Purkinje cell (primary cell): ENCODE measurements at places on chromosomes 5 and 9. TPM values are rescaled to one million over a fixed set of nuclear protein-coding genes. Genes with fewer than 3 reads are reported as not detected.

The CDX1 gene
- not detected in 2 replicates for polyA plus RNA-seq

The PDZD2 gene
- 12.9 and 18.0 TPM in 2 replicates for polyA plus RNA-seq

The SHISAL2B gene
- polyA plus RNA-seq, result not detected in 2 replicates

The MUSK gene
- not detected in 2 replicates for polyA plus RNA-seq

The PCDHA1 gene
- 5.3 and 10.1 TPM in 2 replicates for polyA plus RNA-seq

The SLC22A5 gene
- polyA plus RNA-seq, result 3.5 and 6.4 TPM in 2 replicates

The PCDHA6 gene
- 4.0 and 5.4 TPM in 2 replicates for polyA plus RNA-seq

The REEP2 gene
- polyA plus RNA-seq, result 42.0 and 65.2 TPM in 2 replicates

The C9orf152 gene
- not detected in 2 replicates for polyA plus RNA-seq
